NCI-H524 (cell line): ENCODE measurements at places on chromosomes 13 and 19.
A peak's percentile ranks its signal among the peaks of the same experiment; 100 is the strongest.

DNA sequence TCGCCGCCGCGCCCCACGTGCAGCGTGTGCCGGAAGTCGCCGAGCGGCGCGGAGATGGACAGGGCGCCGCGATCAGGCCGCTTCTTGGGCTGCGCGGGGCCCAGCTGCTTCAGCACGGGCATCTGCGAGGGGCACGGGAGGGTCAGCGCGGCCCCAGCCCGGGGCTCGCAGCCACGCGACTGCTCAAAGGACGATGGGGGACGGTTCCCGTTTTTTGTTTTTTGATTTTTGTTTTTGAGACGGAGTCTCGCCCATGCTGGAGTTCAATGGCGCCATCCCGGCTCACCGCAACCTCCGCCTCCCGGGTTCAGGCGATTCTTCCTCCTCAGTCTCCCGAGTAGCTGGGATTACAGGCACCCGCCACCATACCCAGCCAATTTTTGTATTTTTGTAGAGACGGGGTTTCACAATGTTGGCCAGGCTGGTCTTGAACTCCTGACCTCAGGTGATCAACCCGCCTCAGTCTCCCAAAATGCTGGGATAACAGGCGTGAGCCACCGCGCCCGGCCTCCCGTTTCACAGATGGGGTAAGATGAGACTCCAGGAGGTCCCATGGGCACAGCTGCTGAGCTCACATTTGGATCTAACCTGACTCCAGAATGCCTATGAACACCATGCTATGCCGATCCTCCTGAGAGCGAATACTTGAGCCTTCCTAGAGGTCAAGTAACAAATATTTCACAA lies 2.0 kb upstream of the LENG9 start:
- no peak for DNase-seq

DNA sequence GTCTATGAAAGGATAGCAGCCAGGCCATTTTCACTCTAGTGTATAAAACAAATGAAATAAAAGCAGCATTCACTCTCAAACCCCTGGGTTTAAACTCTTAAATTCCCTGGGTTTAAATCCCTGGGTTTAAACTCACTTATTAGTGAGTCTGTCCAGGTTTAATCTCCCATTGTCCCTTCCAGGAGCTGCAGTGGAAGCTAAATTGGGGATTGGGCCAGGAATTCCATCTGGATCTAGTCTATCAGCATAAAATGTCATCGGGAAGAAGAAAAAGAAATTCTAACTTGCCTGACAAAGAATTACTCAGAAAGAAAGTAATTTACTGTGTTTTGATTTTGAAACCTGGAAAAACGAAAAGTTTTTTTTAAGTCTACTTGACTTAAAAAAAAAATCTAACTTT lies 54.8 kb downstream of the FRY start:
- DNase-seq, result no peak

DNA sequence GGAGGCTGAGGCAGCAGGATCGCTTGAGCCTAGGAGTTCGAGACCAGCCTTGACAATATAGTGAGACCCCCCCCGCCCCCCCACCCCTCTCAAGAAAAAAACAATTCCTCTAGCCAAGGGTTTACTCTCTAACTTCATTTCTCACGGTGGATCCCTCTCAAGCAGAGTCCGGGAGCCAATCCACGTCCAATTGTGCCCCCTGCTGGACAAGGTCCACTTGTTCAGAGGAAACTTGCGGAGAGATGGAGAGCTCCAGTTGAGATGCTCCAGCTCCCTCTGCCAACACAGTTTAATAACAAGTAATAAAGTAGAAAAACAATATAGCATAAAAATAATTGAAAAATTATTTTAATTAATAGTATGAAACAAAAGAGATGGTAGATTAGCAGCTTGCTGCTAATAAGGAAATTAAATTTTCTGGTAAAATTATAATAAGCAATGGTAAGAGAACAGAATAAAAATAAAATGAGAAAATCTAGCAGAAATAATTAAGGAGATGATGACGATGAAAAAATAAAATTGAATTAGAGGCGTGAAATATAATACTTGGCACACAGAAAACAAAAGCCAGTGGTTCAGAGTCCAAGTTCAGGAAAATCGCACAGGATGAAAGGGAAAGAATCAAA lies 14.5 kb upstream of the SIGLEC14 start:
- peak; percentile 70 for DNase-seq

GRCh38 chr13:99986741-99987140 lies 5.2 kb downstream of the ZIC2 start:
- no peak for DNase-seq

GRCh38 chr19:10797078-10797477 lies 38.9 kb downstream of the TMED1 start:
- DNase-seq, result no peak

- DNase-seq, result no peak
Measured at GRCh38 chr19:13644645-13645044, 119.7 kb upstream of the MRI1 start.

DNA sequence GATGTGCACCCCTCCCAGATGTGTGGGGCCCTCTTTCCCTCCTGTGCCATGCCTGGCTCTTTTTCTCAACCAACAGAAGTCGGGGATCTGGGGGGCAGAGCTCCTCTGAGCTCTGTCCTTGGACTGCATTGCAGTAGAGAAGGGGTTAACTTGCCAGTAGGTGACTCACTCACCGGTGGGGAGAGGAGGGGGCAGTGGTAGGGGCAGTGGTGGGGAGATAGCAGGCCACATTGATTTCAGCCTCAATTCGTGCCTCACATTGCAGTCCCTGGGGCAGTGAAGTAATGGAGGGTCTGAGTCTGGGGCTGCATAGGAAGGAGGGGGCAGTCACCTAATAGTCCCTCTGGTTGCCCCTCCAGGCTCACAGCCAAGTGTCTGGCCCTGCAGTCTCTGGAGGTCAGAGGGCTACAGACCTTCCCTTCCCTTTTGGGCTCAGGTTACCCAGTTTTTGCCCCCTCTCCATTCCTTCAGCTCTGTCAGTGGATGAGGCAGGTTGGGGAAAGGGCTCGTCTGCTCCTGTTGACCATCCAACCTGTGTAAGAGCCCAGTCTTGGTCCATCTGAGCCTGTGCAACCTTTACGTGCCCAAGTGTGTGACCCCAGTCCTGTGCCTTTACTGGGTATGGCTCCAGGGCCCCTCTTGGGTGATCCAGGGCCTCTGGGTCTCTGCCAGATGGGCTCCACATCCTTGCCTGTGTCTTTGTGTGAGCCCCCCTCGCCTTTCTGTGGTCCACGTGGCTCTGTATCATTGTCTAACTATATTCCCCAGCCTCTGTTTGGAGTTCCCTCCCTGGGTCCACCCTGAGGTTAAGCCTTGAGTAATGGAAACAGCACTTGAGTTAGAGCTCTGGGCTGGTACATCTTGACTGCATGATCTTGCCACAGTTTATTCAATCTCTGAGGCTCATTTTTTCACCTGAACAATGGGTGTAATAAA lies 13.0 kb downstream of the CIC start:
- no peak for DNase-seq

GRCh38 chr13:28753208-28753892 lies 34.6 kb upstream of the SLC46A3 start:
- DNase-seq, result no peak

GRCh38 chr13:41053384-41053826 lies 7.9 kb upstream of the WBP4 start:
- no peak for DNase-seq

DNA sequence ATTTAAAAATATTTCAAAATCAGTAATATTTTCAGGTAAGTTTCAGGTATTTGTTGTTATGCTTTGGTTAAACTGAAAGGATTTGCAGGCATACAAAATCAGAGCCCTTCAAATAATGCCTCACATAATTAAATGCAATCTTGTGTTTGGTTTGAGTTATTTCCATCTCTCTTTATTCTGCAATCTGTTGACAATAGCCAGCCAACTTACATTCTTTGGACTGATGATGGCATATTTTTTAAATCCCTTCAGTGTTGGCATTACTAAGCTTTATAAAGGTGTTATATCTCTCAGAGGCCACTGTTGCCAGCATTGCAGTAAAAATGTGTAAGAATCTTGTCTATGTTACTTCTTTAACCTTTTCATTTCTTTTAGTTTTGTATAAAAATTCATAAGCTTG lies 257.2 kb upstream of the RFC3 start:
- no peak for DNase-seq

DNA sequence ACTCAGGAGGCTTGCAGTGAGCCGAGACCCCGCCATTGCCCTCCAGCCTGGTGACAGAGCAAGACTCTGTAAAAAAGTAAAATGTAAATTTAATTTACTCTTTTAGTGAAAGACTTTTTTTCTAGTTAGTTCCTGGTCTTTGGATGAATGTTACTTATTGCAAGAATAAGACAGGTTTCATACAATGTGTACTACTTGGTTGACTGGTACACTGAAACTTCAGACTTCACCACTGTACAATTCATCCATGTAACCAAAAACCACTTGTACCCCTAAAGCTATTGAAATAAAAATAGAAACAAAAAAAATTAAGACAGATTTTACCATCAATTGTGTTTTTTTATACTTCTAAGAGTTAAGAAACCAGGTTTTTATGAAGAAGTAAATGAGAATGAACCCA lies 35.5 kb downstream of the GPALPP1 start:
- no peak for DNase-seq

DNA sequence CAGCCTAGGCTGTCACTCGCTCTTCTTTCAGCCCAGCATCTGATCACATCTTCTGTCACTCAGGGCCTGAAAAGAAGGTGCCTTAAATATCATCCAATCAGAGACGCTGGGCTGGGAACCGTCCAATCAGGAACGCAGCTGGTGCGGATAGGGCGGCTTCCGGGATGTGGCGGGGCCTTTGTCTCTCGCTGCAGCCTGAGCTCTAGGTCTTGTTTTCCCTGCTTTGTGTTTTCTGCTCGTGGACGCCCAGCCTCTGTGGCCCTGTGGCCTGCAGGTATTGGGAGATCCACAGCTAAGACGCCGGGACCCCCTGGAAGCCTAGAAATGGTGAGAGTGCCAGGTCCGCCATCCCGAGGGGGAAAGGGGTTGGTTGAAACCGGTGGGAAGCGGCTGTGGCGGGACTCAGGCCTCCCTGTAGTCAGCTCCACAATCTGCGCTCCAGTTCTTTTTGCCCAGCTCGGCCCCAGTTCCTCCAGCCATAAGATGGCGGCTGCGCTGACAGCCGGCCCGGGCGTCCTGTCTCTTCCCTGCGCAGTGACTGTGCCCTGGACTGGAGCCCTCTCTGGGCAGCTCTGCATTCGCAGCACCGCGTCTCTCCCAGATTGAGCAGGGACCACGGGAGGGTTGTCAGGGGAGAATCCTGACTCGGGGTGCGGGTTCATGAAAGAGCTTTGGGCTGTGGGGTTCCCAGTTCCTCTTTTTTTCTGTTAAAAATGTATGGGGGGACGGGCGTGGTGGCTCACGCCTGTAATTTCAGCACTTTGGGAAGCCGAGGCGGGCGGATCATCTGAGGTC lies at the start of gene ZNF85:
TSS of gene ZNF85 (plus strand) at position 175 of the 795 bp plus-strand sequence. CDS start at position 325, 150 bp downstream.
- DNase-seq, result peak; percentile 75

DNA sequence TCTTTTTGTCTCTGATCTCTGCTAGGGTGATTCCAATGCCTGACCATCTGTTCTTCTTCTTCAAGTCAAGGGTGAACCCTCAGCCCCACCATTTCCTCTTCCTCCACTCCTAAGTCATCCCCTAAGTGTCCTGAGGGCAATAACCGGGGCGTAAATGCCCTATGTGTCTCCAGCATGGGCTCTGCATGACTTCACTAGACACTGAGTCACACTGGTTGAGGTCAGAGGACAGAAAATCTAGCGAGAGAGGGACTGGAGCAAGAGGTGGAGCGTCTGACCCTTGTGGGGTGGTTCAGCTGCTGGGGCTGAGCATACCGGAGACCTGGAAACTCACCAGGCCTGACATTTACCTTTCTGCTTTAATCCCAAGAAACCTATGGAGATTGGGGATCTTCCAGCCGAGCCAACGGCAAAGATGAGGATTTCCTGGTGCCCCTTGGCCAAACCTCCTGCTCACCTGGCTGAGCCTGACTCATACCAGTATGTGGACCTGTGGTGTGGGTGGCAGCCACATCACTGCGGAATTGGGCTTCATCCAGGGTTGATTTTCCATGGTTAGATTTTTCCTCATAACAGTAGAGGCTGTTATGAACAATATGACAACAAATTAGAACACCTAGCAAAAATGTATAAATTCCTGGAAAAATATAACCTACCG lies 26.9 kb downstream of the SCGB2B2 start:
- DNase-seq, result no peak

GRCh38 chr13:60318186-60318585 lies 78.8 kb upstream of the TDRD3 start:
- DNase-seq, result no peak

GRCh38 chr19:21221693-21222092 lies 79.9 kb downstream of the ZNF431 start:
- no peak for DNase-seq

- no peak for DNase-seq
Measured at GRCh38 chr13:28530729-28531076, 35.8 kb upstream of the FLT1 start.
